Uterus (tissue), 4 donors: ENCODE measurements at places on chromosomes 13 and 19. TPM values are rescaled to one million over a fixed set of nuclear protein-coding genes. Genes with fewer than 3 reads are reported as not detected.

S1PR5 gene
- 2.6 TPM for total RNA-seq

STRN4 gene
- total RNA-seq, result 55.1 TPM

IRGC gene
- not detected for total RNA-seq

ZNF69 gene
- total RNA-seq, result 7.4 TPM

DNA sequence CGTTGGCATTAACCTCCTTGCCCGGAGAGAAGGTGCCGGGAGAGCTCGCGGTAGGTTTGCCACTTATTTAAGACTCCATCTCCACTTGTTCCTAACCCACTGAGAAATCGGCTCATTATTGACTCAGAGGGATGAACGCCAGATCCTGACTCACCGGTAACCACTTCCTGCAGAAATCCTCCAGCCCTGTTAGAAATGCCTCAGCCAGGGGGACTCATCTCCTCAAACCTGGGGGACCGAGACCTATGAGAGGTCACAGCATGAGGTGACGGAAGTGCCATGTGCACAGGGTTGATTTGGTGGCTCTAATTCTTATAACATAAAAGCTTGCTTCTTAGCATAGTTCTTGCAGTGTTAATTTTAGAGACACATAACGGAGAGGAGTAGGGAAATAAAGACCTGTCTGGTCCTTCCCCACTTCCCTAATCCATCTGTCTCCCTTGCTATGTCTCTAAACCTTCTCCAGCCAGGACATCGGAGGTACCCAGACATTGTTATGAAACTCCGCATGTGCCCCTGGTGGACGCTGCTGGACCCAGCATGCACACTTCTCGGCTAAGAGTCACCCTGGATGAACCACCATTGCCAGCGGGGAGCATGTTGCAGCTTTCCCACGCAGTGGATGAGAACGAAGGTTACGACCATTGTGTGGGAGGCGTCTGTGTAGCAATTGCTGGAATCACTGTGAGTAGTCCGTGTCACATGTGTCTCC is 158.9 kb downstream of the EFNB2 start:
- peak; percentile 36 for DNase-seq
- no peaks in the 10 kb centered on the region for H3K27me3 ChIP-seq
- no peaks in the 10 kb centered on the region for H3K36me3 ChIP-seq
- H3K27ac ChIP-seq, result no peak overlapping the region
- no peak overlapping the region for H3K4me3 ChIP-seq

DNA sequence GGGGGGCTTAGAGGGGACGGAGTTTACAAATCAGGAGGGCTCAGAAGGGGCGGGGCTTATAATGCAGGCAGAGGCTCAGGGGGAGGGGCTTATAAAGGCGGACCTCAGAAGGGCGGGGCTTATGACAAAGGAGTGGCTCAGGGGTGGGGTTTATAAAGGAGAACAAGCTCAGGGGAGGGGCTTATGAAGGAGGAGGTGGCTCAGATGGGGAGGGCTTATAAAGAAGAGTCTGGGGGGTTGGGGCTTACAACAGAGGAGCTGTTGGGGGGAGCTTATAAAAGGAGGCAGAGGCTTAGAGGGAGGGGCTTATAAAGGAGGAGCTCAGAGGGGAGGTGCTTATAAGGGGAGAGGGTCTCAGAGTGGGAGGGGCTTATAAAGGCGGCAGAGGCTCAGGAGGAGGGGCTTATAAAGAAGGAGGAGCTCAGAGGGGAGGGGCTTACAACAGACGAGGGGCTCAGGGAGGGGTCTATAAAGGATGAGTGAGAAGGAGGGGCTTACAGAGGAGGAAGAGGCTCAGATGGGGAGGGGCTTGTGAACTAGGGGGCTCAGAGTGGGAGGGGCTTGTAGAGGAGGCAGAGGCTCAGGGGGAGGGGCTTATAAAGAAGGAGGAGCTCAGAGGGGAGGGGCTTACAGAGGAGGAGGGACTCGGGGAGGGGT is 1.0 kb downstream of the SMIM24 start:
- H3K27ac ChIP-seq, result no peak overlapping the region
- H3K27me3 ChIP-seq, result peaks cover 11% of the 10 kb centered on the region
- no peaks in the 10 kb centered on the region for H3K36me3 ChIP-seq
- DNase-seq, result no peak
- H3K4me3 ChIP-seq, result no peak overlapping the region

- no peak for DNase-seq
- no peaks in the 10 kb centered on the region for H3K27me3 ChIP-seq
- no peak overlapping the region for H3K27ac ChIP-seq
- H3K4me1 ChIP-seq, result no peaks in the 10 kb centered on the region
- no peaks in the 10 kb centered on the region for H3K36me3 ChIP-seq
Measured at GRCh38 chr13:106078191-106078590, 457.3 kb downstream of the EFNB2 start.

DNA sequence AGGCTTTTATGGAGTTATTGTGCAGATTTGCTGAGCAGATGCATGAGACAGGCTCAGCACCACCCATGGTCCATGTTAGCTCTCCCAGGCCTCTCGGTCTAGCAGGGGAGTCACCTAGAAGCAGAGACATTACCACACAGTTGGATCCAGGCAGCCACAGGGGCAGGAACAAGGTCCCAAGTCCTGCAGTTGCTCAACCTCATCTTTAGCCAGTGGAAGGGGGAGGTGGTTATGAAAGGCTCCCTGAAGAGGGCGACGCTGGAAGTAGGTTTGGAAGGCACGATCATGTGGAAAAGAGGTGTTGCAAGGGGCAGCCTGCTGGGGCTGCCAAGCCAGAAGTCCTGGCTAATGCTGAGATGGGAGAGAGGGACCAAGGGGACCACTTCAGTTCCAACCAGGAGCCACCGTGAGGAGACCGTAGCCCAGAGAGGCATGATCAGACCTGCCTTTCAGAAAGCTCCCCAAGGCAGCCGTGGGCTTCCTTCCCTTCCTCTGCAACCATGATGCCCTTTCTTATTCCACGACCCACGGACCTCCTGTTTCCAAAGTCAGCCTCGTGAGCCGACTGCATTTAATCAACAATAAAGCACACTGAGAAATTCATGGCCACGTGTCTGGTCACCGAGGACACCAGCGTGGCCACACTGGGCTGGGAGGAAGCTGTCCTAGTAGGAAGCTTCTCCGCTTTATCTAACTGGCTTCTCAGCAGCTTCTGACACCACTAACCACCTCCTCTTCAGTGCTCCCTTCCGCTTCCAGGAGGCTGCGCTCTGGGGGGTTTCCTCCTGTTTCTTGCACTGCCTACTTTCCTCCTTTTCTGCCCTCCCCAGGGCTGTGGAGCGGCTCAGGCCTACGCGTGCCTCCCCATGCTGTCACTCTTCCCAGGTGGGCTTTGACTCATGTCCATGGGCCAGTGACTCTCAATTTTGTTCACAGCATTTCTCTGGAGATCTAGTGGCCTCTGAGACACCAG is 2.6 kb downstream of the AP1M1 start:
- no peak overlapping the region for H3K27ac ChIP-seq
- peaks cover 11% of the 10 kb centered on the region for H3K4me1 ChIP-seq
- no peak for DNase-seq
- no peak overlapping the region for H3K4me3 ChIP-seq

DNA sequence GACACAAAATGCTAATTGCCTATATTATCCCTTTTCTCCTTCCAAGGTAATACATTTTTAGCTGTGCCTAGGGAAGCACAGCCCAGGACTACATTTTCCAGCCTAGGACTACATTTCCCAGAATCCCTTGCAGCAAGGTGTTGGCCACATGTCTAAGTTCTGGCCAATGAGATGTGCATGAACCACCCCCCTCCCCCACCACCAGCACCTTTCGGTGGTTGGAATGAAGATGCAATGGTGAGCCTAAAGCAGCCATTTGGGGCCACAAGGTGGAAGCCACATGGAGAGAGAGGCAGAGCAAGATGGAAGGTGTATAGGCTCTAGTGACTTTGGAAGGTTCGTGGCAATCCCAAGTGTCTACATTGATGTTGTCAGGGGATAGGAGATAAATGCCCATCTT is 16.2 kb downstream of the UNC13A start:
- H3K27ac ChIP-seq, result no peak overlapping the region
- no peak for DNase-seq
- H3K4me3 ChIP-seq, result no peak overlapping the region
- H3K4me1 ChIP-seq, result no peaks in the 10 kb centered on the region
- H3K36me3 ChIP-seq, result no peaks in the 10 kb centered on the region
